ENCODE measurements at places on chromosomes 11 and 22.
A peak's percentile ranks its signal among the peaks of the same experiment; 100 is the strongest.

- no peak for DNase-seq
Observed at GRCh38 chr11:6360183-6360582, 30.1 kb upstream of the SMPD1 start.

DNA sequence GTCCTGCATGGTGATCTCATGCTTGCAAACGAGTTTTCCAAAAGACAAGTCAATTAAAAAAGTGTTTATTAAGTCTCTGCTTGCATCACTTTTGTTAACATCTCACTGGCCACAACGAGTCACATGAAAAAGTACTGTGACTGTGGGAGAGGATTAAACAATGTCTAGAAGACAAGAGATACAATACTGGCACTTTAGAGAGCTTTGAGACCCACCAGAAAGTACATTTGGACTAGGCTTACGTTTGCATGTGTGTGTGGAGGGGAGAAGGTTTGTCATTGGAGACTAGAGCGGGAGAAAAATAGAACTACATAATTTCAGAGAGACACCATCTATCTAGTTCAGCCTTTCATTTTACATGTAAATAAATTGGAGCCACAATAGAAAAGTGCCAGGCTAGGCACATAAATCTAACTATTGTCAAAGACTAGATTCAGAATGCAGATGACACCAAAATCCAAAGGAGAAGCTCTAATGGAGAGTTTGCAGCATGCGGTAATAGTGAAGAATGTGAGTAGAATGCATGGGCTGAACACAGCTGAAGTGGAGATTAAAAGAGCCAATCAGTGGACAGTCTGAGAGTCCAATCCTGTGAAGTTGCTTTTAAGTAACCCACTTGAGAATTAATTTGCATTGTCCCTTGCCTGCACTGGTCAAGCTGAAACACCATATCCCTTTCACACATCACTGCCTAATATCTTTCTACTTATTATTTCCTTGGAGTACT, 977.4 kb upstream of the FAT3 start:
- DNase-seq: no peak

- no peak for DNase-seq
Observed at GRCh38 chr11:115699733-115700132, 195.5 kb upstream of the CADM1 start.

- DNase-seq: no peak
Observed at GRCh38 chr22:42307806-42308563, 37.5 kb upstream of the TCF20 start.

GRCh38 chr11:61509043-61510029, 787 bp downstream of the LRRC10B start:
- peak; percentile 82 for DNase-seq

GRCh38 chr11:45848654-45849081, 1.4 kb downstream of the CRY2 start:
- DNase-seq: no peak

DNA sequence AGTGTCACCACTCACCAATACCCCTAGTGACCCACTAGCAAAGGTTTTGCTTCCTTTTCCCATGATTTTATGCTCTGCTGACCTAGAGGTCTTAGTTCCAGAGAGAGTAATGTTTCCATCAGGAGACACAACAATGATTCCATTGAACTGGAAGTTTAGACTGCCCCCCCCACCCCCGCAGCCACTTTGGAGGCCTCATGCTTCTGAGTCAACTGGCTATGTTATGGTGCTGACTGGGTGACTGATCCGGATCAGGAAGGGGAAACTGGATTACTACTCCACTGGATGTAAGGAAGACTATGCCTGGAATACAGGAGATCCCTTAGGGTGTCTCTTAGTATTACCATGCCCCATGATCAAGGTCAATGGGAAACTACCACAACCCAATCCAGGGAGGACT, 633.6 kb downstream of the OPCML start:
- DNase-seq: no peak

DNA sequence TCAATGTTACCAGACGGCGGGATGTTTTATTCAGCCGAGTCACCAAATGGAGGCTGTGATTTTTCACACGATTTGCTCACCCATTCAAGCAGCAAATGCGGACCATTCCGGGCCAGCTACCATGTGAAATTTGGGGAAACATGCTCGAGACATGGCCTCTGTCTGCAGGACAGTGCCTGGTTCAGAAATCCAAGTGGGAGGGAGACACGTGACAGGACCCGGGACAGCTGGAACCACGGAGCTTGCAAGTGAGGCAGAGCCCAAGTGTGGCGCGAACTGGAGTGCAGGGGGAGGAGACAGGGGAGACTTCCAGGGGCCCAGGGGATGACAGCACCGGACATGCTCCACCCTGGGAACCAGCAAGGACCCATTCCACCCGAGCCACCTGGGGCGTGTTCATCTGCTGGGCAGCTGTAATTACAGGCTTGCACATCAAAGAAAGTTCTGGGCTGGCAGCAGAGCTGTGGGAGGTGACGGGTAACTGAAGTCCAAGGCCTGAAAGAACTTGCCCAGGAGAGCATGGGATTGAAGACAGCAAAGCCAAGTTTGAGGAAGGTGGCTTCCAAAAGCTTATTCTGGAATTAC, 16.5 kb downstream of the CERK start:
- no peak for DNase-seq

DNA sequence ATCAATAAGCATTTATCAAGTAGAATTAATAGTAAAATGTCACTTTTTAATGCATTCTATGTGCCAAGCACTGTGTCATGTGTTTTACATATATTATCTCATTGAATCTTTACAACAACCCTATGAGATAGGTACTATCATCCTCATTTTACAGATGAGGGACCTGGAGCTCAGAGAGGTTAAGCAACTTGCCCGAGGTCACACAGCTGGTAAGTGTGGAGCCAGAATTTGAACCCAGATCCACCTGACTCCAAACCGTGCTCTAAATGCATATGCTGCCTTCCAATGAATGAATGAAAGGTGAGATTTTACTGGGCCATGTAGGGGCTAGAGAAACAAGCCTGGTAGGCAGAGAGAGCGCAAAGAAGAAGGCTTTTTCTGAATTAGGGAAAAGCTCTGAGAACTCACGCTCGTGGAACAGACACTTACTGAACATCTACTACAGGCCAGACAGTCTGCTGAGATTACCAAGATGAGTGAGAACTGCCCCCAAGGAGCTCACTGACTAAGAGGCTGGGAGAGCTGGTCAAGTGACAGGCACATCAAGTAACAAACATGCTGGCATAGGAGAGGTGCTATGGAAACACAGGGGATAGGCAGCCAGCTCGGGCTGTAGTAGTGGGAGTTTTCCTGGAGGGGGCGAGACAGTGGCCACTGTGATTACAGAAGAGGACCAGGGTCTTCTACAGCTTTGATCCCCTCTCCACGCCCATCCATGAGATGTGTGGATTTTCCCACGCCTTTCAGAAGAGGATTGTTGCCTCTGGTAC, 4.4 kb downstream of the ABCG4 start:
- DNase-seq: no peak

GRCh38 chr22:47599753-47600152, 837.3 kb downstream of the TBC1D22A start:
- DNase-seq: no peak

DNA sequence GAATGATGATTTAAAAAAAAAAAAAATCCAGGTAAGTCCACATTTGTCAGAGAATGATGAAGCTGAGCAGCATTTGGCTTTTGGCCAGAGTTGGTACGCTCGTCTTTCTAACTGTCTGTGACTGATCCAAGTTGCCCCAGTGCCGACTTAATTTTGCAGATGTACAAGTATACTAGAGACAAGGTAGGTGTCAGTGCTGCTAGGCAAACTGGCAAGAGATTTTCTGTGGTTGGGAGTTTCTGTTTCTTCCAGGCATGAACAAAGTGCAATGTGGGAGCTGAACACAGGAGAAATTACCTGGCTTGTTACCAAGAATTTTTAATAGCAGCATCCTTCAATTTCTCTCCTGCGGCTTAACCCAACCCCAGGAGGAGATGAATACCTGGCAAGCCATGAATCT, 307.7 kb downstream of the BUD13 start:
- no peak for DNase-seq

- no peak for DNase-seq
Observed at GRCh38 chr11:61474013-61474643, 34.4 kb upstream of the LRRC10B start.

DNA sequence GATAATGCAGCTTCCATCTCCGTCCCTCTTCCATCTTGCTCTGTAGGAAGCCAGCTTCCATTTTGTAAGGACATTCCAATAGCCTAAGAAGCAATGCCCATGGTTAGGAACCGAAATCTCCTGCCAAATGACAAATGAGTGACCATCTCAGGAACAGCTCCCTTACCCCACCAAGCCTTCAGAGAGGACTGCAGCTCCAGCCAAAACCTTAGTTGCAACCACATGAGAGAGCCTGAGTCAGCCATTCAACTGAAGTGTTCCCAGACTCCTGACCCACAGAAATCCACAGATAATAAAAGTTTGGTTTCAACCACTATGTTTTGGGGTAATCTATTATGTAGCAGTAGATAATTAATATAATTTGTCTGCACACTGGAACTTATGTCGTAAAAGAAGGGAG, 51.7 kb upstream of the LDLRAD3 start:
- DNase-seq: no peak

GRCh38 chr11:93986716-93987115, 34.4 kb upstream of the HEPHL1 start:
- DNase-seq: no peak

- no peak for DNase-seq
Observed at GRCh38 chr11:78424334-78425270, 7.0 kb upstream of the GAB2 start.

DNA sequence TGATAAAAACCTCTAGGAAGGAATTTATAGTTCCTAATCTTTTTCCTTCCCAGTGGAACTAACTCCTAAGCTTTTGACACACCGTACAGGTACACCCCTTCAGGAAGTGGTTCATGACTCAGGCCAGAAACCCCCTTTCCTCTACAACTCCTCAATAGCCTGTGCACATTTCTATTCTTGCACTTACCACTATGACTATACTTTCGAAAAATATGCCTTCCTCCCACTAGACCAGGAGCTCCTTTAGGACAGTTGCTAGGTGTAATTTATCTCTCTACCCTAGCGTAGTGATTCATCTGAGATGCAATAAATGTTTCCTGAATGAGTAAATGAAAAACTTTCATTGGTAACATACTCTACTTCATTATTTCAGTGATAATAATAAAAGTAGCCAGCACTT, 14.5 kb downstream of the MAP6 start:
- DNase-seq: no peak

- peak; percentile 96 for DNase-seq
Observed at GRCh38 chr11:112961146-112961668, at the start of gene NCAM1. TSS of gene NCAM1 (plus strand) at chr11:112961420.

DNA sequence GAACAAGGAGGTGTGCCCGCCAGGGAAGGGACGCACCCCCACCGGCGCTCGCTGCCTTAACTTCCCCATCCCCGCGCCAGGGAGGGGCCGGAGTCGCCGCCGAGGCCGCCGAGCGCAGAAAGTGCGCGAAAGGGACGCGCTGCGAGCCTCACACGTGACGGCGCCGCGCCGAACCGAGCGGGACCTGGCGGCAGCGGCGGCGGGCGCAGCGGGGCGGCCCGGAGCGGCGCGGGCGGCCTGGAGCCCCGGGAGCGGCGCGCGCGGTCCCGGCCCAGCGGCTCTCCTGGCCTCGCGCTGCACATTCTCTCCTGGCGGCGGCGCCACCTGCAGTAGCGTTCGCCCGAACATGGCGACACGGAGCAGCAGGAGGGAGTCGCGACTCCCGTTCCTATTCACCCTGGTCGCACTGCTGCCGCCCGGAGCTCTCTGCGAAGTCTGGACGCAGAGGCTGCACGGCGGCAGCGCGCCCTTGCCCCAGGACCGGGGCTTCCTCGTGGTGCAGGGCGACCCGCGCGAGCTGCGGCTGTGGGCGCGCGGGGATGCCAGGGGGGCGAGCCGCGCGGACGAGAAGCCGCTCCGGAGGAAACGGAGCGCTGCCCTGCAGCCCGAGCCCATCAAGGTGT, at the start of gene SORL1:
SORL1 (plus strand) TSS at position 329 of the 623 bp plus-strand sequence; CDS start at position 347, 18 bp downstream.
- DNase-seq: peak; percentile 70

DNA sequence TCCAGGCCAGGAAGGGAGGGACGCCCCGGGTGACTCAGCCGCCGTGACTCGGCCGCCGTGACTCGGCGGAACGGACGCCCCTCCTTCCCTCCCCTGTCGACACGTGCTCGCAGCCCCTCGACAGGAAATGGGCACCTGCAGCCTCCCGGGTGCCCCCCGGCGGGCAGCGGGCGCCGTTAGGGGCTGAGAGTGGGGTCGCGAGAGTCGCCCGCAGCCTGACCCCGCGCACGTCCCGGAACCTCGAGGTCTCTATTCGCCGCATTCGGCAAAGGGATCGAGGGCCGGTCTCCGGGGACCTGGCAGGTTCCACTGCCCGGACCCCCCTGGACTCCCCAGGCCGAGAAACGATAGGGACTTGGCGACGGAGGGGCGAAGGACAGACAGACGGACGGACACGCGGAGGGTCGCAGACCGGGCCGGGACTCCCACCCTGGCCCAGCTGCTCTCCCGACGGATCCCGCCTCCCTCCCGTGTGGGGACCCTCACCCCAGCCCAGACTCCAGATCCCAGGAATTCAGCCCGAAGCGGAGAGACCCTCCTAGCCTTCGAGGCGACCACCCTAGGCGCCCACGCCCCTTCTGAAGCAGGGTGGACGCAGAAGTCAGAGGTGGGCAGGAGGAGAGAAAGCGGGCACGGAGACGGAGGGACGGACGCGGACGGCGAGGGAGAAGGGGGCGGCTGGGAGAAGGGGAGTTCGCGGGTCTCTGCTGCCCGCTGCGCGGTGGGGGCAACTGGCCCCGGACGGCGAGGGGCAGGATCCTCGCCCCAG, 648 bp downstream of the FOSL1 start:
- no peak for DNase-seq

- no peak for DNase-seq
Observed at GRCh38 chr11:123681030-123681429, 26.6 kb upstream of the SCN3B start.

GRCh38 chr11:77801477-77801876, 19.0 kb downstream of the RSF1 start:
- no peak for DNase-seq

- DNase-seq: no peak
Observed at GRCh38 chr11:15615398-15616096, 500.8 kb downstream of the INSC start.

- no peak for DNase-seq
Observed at GRCh38 chr22:49566141-49566541, 261.5 kb downstream of the BRD1 start.

GRCh38 chr11:130786586-130786985, 129.7 kb downstream of the SNX19 start:
- no peak for DNase-seq

- no peak for DNase-seq
Observed at GRCh38 chr11:117458275-117459122, 130.8 kb downstream of the CEP164 start.

GRCh38 chr11:117881217-117881616, 4.8 kb upstream of the FXYD6 start:
- no peak for DNase-seq

DNA sequence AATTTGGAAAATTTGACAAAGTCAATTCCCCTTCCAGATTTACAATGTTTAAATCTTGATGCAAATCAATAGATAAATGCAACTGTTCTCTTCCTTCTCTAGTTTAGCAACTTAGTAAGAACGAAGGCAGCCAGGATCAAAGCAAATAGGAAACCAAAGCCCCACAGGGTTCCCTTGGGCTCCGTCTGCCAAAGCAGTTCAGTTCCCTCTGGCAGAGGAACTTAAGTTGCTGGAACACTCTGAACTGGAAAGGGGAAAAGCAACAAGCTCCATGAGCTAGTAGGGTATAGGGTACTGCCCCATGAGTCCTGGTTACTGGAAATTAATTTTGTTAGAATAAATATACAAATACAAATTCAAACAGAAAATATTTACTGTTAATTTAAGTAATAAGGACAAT, 91.3 kb downstream of the RELT start:
- no peak for DNase-seq
